Brain microvascular endothelial cell (primary cell): ENCODE measurements at places on chromosomes 3 and 15.
A peak's percentile ranks its signal among the peaks of the same experiment; 100 is the strongest.

GRCh38 chr3:125110016-125110875 is 54.4 kb upstream of the HEG1 start:
- peak; percentile 90 for DNase-seq

GRCh38 chr15:56744701-56745683 is 11.7 kb upstream of the ZNF280D start:
- no peak for DNase-seq

DNA sequence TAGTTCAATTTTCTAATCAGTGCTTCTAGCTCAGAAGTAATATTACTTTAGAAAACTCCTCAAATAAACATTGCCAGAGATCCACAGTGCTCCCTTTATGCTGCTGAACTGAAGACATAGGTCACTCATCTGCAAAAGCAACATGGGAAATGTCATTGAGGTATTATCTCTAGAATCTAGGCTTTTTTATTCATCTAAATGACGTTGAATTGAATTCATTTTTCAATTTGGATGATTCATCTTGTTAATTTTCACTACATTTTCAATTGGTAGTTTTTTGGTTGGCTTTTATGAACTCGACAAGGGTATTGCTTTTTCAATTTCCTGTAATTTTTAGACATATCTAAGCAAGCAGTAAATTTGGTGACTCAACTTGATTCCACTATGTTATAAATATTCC is 275.4 kb downstream of the NFKBIZ start:
- no peak for DNase-seq

DNA sequence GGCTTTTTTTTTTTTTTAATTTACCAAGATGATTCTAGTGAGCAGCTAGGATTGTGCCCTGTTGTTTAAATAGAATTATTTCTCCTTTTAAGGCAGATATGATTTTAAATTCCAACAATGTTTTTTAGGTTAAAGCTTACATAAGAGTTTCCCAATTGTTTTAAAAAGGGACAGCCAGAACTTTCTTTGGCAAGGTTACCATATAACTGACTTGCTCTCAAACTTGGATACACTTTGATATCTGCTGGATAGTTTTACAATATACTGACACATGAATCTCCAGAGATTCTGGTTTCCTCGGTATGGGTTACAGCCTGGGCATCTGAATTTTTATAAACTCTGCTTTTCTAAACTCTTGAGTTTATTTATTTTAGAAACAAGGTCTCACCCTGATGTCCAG is 134.3 kb upstream of the GADL1 start:
- no peak for DNase-seq

GRCh38 chr3:48194446-48195071 is 6.3 kb upstream of the CDC25A start:
- DNase-seq, result peak; percentile 49

DNA sequence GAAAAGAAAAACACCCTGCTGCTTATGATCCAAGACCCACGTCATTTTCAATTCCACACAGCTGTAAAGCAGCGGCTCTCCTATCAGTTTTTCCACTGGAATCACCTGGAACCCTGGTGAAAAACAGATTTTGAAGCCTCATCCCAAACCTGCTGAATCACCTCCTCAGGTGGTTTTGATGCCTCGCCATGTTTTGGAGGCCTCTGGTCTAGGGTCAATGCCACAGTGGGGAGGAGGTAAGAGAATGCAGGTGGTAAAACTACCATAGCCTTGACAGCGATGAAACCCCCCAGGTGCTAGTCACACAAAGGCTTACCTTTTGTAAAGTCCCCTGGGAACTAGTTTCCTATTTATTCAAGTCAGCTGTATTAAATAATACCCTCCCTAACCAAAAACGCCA is 24.8 kb downstream of the MYO1E start:
- no peak for DNase-seq

- DNase-seq, result no peak
Observed at GRCh38 chr15:101491734-101492640, 2.5 kb upstream of the PCSK6 start.

DNA sequence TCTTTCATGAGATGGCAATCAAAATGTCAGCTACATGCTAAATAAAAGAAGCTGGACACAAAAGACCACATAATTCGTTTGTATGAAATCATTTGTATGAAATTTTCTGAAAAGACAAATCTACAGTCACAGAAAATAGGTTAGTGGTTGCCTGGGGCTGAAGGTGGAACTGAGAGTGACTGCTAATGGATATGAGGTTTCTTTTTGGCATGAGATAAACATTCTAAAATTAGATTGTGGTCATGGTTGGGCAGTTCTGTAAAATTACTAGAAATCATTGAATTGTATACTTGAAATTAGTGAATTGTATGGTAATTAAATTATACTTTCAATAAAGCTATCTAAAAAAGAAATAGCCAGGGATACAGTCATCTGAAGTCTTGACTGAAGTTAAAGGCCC is 2.7 kb upstream of the DMXL2 start:
- no peak for DNase-seq

GRCh38 chr15:100438570-100438969 is 90.2 kb downstream of the CERS3 start:
- peak; percentile 45 for DNase-seq

GRCh38 chr3:71809321-71810026 is 24.5 kb upstream of the PROK2 start:
- no peak for DNase-seq

DNA sequence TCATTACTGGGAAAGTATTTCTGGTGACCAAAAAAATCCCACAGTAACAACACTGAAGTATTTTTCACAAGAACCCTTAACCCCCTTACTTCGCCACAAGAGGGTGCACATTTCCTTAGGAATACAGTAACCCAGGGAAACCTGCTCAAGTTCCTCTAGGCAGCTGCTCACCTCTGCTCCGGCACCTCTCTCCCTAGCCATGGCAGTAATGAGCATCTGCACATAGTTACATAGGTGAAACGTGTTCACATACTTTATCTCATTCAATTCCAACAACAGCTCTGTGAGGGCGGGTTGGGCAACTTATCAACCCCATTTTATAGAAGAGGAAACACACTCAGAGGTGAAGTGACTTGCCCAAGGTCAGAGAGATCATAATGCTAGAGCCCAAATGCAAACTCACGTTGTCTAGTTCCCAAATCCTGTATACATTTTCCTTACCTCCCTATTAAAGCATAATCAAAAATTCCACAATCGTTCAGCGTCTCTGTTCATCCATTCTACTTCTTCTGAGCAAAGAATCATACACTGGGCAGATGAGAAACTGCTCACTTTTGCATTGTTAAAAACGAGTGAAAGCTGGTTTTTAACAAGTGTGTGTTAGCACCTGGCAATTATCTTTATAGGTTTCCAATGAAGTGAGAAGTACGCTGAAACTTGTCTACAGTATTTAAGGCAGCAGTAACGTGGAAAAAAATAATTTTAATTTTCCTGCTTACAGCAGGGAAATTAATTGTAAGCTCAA is 90.7 kb downstream of the IGF2BP2 start:
- DNase-seq, result peak; percentile 83

DNA sequence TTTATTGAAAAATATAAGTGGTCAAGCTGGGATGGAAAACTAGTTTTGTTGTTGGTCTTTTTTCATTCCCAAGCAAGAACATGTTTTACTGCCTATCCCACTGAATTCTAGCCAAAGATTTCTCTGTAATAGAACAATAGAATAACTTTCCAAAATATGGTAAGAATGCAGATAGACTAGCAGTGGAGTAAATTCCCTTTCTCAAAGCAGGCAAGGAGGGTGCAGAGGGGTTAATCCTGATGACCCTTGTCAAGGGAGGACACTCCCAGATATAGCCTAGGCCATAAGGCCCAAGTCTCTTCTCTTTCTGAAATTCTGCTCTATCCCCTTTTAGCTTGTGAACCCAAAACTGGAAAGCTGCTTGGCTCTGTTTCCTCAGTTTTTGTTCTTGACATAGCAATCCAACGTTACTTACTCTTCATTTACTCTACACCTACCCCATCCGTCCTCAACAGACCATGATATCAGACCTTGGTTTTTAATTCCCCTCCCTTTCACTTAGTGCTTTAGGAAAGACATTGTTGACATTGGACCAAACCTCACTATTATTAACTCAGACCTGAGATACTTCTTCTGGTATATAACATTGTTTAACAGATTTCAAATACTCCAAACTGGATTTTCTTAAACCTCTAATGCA is 453.6 kb upstream of the THBS1 start:
- no peak for DNase-seq

- DNase-seq, result no peak
Observed at GRCh38 chr15:64314456-64314855, 41.5 kb downstream of the CSNK1G1 start.
